ENCODE measurements at places on chromosomes 6 and 20.

GRCh38 chr6:151131324-151132007, 108.3 kb upstream of the AKAP12 start:
- DNase-seq: no peak

DNA sequence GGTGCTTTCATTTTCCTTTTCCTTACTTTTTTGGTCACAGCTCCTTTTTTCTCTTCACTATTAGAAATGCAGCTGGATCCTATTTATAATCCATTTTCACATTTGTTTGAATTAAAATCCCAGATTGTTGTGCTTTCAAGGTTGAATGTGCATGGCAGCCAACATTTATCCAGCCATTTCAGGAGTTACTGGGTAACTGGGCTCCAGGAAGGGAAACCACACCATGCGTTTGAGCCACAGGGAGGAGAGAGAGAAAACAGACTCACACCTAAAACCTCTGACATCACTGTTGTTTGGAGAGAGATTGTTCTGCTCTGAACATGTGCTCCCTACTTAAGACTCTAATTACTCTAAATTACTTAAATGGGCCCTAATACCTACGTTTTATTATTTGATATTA, 173.4 kb downstream of the BMP2 start:
- DNase-seq: no peak

DNA sequence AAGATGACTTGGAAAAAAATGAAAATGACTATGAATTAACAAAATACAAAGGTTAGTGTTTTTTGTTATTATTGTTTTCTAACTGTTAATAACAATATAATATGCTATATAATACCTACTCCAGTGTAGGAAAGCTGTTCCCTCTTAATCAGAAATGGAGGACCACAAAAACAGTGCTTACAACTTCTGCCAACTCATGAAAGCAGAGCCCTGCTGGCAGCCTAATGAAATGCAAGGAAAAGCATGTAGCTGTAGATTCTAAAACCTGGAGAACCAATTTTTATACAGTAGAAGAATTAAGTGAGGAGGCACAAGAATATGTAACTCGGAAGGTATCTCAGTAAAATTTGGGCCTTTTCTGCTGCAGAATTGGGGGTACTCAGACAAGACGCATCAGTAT, 29.4 kb downstream of the PHIP start:
- no peak for DNase-seq

DNA sequence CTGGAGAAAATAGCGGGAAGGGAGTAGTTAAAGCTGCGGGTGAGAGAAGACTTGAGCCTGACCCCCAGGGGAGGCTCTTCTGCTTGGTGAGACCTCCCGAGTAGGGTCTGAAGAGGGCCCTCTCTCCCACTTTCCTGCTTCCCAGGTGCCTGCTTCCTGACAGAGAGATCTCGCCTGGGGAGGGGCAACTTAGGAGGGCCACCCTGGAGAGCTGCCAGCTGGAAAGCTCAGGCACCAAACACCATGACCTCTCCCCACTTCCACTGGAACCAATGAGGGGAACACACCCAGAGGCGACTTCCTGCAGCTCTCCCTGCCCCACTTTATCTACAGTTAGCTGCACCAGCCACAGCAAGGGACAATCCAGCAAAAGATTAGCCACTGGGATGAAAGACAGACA, 208.0 kb downstream of the TBXT start:
- no peak for DNase-seq

GRCh38 chr20:45282700-45283550, 23.7 kb upstream of the RBPJL start:
- no peak for DNase-seq

- DNase-seq: no peak
Observed at GRCh38 chr6:33430991-33431879, 11.4 kb downstream of the SYNGAP1 start.

DNA sequence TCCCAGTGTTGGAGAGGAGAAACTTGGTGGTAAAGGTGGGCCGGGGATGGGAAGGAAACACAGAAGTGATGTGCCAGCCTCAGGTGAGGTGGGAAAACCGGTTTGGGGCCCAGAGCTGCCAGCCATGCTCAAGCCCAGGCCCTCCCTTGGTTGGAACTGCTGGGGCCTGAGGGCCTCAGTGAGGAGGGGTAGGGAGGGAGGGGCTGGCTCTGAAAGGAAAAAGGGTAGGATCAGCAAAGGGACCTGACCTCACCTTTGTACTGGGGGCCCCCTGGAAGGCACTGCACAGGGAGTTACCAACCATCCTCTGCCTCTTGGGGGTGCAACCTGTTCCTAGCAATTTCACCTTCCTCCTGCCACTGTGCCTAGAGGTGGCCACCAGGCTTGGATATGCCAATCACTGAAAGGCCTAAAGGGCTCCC, 1.8 kb upstream of the SPEF1 start:
- DNase-seq: no peak

DNA sequence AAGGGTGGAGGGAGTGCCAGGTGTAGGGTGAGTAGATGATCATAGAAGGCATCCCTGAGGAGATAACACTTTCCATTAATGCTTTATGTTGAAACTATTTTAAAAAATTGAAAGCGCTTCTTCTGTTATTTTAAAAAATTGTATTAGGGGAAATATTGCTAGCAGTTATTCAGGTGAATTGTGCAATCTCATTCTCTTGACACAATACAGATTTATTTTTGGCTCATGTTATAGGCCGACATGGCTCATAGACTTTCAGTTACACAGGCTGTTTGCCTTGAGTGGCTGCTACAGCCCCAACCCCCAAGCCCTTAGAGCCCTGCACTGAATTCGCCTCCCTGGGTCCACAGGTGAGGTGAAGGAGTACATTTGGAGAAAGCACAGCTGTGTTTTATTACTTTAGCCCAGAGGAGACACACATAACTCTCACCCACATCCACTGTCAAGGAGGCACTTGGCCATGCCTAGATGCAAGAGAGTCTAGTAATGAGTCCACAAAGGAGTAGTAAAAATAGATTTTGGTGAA, 228.2 kb downstream of the RFPL4B start:
- no peak for DNase-seq

- no peak for DNase-seq
Observed at GRCh38 chr6:150033207-150033771, 8.0 kb upstream of the RAET1L start.

Measured in gastrocnemius medialis (tissue), 4 donors.